BJ (cell line): ENCODE measurements at places on chromosomes 12 and 14. TPM values are rescaled to one million over a fixed set of nuclear protein-coding genes. Genes with fewer than 3 reads are reported as not detected.

DNA sequence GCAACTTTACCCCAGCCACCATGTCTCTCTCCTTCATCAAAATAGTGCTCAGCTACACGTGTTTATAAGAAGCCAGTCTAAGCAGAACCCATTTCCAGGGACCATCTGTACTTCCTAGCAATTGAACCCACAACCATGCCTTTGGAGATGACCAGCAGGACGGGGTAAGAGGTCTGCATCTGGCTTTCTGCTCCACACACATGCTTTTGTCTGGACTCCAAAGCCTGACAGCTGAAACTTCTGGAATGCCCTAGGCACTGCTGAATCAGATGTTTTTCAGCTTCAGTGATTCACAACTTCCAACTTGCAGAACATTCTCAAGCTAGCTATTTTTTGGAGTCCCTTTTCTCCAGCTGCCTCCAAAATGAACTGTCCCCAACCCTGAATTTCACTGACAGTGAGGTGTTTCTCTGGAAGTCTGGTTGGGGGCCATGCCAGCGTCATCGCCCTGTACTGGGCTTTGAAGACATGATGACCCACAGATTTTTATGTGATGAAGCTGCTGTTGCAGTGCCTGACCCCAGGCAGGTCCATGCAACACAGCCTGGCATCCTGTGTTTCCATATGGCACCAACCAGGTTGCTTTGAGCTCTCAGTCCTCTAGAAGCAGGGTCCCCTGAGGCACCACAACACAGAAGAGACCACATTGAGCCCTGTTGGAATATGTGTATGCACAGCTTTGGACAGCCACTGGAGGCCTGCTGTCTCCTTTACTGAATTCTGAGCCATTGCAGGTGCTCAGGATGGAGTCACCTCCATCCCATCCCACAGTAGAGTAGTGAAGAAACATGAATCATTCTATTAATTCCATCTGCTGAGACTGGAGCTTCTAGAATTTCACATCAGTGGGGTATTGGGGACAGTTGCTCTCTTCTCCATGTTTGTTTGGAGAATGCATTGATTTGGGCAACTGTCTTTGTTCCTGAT is 80.2 kb downstream of the NUAK1 start:
- peak; percentile 55 for DNase-seq

The PAPOLA gene
- polyA plus RNA-seq, result 92.4 and 117 TPM in 2 replicates

GRCh38 chr12:6935371-6936193 is 7.8 kb downstream of the ATN1 start:
- DNase-seq, result no peak

DNA sequence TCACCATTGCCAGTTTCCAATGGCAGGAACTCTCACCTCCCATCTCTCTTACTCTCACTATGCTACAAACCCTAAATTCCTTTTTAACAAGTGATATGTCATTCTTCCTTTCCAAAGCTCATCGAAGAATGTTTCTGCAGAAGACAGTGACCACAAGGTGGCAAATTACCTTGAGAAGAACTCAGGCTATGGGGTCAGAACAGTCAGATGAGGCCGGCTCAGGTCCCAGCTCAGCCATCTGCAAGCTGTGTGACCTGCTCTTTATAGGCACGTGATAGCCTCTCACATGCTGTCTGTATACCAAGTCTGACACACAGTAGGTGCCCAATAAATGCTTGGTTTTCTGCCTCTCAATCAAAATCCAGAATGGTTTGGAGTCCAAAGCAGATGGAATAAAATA is 80.7 kb downstream of the FOXN3 start:
- DNase-seq, result no peak

GRCh38 chr12:56723889-56724700 is 1.0 kb downstream of the NACA start:
- peak; percentile 31 for DNase-seq

- DNase-seq, result no peak
Observed at GRCh38 chr12:50248883-50249282, 34.4 kb downstream of the LIMA1 start.

DNA sequence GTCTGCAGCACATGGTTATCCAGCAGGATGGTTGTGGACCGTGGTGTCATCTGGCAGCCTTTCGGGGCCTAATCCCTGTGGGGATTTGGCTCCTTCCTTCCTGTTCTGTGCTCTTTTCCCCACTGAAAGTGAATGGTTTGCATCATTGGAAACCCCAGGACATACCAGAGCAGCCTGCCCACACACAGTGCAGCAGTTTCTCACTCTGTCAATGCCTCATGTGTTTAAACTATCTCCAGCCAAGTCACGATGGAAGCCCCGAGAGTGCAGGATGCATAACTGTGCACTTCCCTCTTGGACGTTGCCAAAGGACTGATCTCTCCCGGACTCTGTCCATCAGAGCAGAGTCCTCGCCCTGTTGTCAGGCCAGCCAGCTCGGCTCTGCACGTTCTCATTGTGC is 29.0 kb upstream of the AMN start:
- DNase-seq, result peak; percentile 88

The VRTN gene
- not detected in 2 replicates for polyA plus RNA-seq

- DNase-seq, result no peak
Observed at GRCh38 chr12:10293151-10293550, 14.5 kb upstream of the KLRD1 start.

DNA sequence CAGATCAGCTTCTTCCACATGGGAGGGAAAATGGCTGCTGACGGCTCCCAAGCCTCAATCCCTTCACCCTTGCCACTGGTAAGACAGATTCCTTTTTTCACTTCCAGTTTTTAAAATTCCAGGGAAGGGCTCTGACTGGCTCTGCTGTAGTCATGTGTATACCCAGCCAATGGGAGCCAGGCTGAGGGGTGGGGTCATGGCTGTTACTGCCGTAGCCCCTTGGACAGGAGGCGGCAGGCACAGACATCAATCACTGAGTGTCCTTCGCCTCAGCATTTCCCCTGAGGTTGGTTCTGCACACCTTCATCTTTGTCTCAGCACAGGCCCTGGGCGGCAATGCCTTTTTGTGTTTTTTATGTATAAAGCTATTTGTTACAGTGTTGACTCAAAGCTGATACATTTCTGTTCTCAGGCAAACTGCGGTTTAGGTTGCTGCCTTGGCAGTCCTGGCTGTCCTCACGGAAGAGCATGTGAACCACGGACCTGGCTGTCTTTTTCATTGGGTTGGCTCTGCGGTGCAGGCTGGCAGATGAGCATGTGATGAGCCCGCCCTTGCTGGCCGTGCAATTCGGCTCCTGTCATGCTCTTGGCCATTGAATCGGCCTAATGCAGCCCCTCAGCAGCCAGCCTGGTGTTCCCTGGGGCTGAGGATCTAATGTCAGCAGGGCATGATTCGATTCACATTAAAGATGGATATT is 74.3 kb downstream of the PPM1A start:
- DNase-seq, result no peak

The RPS6KA5 gene
- 0.22 and 0.39 TPM in 2 replicates for polyA plus RNA-seq

DNA sequence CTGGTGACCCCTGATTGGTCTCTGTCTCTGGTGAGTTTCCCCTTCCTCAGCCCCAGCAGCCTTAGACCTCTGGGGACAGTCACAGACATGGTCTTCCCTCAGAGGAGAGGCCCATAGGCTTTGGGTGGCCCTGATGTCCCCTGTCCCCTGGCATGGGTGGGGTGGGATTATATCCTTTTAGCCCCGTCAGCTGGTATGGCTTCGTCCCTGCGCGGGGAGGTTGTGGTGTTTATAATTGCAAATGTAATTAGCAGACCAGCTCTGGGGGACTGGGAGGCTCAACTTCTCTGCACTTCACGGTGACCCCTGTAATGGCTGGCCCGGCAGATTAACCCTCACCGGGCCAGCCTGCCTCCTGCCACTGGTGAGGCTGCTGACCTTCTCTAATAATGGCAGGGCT is 5.1 kb downstream of the ESRRB start:
- no peak for DNase-seq

The KRT79 gene
- polyA plus RNA-seq, result not detected in 2 replicates
